ENCODE measurements at places on chromosomes 4 and X. TPM values are rescaled to one million over a fixed set of nuclear protein-coding genes. Genes with fewer than 3 reads are reported as not detected.

NEK1 gene
- 8.6 TPM for total RNA-seq

FHDC1 gene
- total RNA-seq: 0.54 TPM

LNX1 gene
- total RNA-seq: 4.8 TPM

GDPD2 gene
- total RNA-seq: not detected

DNA sequence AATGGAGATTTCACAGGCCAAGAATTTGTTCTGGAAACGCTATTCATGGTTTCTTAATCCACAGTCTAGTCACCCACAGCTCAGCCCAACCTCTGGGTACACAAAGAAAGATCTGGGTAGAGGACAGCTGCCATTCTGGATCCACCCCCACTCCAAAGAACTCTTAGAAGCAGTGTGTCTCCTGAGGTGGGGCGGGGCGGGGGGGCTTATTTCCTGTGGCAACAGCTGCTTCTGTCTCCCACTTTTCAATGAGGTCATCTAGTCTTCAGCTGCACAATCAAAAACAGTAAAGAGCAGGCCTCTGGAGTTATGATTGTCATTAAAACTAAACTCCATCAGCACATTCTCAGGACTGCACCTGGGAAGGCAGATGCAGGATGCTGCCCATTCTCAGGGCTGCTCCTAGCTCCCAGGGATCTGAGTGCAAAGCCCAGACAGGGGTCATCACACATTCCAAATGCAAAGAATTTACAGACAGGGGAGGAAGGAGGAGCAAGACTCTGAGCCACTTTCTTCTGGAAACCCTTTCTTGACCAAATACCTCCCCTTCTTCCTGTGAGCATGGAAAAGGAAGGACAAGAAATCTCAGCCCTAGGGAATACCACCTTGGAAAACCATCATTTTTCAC is 207.3 kb downstream of the HS6ST2 start:
- no peak for DNase-seq

- DNase-seq: no peak
Observed at GRCh38 chr4:57282933-57283310, 172.7 kb upstream of the IGFBP7 start.

- no peak for DNase-seq
Observed at GRCh38 chr4:7209699-7210098, 17.4 kb downstream of the SORCS2 start.

Measured in psoas muscle (tissue), 8 donors.